ENCODE measurements at places on chromosomes 4 and X. TPM values are rescaled to one million over a fixed set of nuclear protein-coding genes. Genes with fewer than 3 reads are reported as not detected.

DNA sequence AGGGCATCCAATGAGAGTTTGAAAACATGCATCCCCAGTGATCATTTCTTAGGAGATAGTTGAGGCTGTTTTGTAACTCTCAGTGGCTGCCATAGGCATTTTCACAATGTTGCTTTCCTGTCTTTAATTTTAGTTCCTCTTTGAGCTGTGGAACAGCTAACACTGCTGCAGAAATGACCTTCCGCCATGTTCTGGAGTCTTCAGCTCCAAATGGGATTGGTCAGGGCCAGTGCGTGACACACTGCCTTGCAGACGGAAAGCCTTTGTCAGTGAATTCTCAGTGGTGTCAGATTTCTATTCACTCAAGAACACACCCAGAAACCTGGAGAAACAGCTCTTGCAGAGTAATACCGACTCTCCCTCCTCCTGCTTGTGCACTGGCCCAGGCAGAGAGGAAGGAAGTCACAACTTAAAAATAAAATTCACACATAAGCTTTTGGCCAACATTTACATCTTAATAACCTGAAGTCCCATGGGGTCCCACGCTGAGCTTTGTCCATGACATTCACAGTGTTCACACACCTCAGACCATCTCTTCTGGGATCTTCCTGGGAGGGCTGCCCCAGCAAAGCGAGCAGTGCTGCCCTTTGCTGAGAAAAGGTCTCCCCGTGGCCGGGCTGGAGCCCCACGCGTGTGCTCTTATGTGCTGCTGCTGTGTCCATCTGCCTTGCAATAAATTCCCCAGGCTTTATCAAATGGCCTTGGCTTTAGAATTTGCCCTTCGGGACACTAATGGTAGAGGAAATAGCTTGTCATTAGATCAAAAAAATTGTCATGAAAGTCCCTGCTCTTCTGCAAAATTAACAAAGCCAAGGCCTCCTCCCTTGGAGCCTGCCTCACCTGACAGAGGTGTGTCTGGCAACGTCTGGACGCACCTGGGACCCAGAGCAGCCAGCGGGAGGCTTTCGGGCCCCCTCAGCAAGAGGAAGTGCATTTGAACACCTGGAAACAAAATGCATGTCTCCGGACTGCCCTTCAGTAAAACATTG lies 126.8 kb downstream of the IRF2 start:
- DNase-seq, result no peak

- DNase-seq, result no peak
Observed at GRCh38 chr4:169014586-169014985, 4.5 kb upstream of the CBR4 start.

DNA sequence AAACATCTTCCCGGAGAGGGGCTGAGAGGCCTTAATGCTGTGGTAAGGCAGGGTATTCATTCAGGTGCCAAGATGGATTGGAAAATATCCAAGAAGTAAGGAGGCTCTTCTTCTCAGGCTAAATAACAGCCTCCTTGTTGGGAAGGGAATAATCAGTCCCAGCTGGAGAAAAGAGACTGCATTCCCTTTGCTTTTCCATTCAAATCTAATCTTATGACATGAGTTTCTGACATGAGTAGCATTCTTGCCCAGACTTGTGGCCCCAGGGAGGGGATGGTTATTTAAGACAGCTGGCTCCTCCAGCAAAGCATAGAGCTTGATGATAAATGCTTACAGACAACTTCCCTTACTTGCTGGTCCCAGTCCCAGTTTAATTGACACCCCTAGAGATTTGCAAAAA lies 98.3 kb downstream of the DCLK2 start:
- DNase-seq, result peak; percentile 58

Gene POU3F4
- not detected for total RNA-seq

Gene GAGE1
- not detected for total RNA-seq

Gene AKAP14
- total RNA-seq, result not detected

- no peak for DNase-seq
Observed at GRCh38 chr4:33737726-33738125, 2506.6 kb downstream of the ARAP2 start.

DNA sequence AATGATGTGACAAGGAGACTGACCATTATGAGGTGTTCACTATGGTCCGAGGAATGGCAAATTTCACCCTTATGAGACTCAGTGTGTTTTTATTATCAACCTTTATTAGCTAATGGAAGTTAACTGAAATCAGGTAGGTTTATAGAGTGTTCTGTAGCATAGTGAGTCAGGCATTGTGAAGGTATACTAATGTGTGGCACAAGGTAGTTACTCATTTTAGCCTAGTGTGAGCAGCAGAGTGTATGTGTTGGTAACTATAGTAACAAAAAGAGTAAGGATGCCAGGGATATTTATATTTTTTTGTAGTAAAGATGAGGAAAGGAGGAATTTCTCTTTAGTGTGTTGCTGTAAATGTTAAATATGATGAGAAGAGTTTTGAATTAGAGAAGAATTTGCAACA lies 12.0 kb downstream of the PDLIM5 start:
- no peak for DNase-seq

GRCh38 chrX:73400136-73400748 lies 46.6 kb upstream of the CDX4 start:
- DNase-seq, result no peak

Gene EMCN
- not detected for total RNA-seq

Measured in SJCRH30 (cell line).